Placental pericyte (primary cell): ENCODE measurements at places on chromosomes 12 and 14. TPM values are rescaled to one million over a fixed set of nuclear protein-coding genes. Genes with fewer than 3 reads are reported as not detected.

Gene PLEKHG7
- not detected in 2 replicates for total RNA-seq

Gene GAS2L3
- total RNA-seq = 8.3 and 42.4 TPM in 2 replicates

Gene GMPR2
- total RNA-seq = 78.6 and 87.8 TPM in 2 replicates

Gene ADCY6
- 34.1 and 41.4 TPM in 2 replicates for total RNA-seq

Gene PAH
- not detected in 2 replicates for total RNA-seq

Gene PKP2
- 3.7 and 39.6 TPM in 2 replicates for total RNA-seq

Gene GPATCH2L
- 61.1 and 81.7 TPM in 2 replicates for total RNA-seq

Gene CMTM5
- total RNA-seq = not detected in 2 replicates

Gene ZNF891
- 0.44 and 0.86 TPM in 2 replicates for total RNA-seq

Gene PMEL
- 0.72 and 0.88 TPM in 2 replicates for total RNA-seq
